ENCODE measurements at places on chromosomes 4 and X.

DNA sequence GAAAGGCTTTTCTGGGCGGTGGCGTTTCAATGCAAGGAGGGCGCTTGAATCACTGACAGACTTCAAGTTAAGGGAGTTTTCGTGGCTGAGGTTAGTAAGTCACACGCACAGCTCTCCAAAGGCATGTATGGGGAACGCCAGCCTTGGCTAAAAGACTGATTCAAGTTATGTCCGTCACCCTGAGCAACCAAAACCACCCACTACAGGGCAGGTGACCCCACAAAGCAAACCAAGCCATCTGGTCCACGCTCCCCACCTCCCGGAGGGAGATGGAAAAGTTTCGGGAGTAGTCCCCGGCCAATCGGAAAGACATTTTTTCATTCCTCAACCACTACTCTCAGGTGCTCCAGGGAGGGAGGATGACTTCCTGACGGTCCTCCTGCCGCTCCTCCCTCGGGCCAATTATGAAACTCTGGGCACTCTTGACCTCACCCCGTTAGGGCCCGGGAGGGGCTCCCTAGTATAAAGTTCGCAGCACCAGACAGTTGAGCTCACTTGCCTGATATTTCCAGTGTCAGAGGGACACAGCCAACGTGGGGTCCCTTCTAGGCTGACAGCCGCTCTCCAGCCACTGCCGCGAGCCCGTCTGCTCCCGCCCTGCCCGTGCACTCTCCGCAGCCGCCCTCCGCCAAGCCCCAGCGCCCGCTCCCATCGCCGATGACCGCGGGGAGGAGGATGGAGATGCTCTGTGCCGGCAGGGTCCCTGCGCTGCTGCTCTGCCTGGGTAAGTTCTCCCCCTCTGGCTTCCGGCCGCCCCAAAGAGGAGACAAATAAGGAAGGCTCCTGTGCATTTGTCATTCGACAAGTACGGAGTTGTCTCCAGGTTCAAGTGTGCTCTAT is at the start of gene EREG:
EREG (plus strand) TSS at position 494 of the 840 bp plus-strand sequence; CDS start at position 658, 164 bp downstream.
- DNase-seq: no peak

DNA sequence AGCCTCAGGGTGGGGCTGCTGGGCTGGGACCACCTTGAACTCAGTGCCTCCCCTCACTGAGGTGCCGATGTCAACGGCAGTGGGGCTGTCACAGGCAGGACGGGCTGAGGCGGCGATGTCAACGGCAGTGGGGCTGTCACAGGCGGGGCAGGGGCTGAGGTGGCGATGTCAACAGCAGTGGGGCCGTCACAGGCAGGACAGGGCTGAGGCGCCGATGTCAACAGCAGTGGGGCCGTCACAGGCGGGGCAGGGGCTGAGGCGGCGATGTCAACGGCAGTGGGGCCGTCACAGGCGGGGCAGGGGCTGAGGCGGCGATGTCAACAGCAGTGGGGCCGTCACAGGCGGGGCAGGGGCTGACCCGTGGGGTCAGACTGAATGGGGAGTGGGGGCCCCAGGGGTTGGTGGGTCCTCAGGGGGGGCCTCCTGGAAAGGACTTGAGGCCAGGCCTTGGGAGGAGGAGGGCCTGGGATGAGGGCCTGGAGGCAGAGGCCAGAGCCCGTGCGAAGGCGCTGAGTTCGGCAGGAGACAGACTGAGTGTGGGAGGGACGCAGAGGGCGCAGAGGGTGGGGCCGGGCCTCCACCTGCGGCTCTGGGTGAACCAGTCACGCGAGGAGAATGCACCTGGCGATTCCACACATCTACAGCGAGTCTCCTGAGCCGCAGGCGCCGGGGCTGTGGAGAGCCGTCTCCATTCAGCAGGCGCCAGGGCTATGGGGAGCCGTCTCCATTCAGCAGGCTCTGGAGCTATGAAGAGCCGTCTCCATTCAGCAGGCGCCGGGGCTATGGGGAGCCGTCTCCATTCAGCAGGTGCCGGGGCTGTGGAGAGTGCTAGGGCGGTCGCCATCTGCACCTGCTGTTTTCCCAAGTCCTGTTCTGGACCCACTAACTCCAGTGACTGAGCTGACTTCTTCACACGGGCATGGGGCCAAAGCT is 22.9 kb downstream of the ATP5ME start:
- peak; percentile 76 for DNase-seq

DNA sequence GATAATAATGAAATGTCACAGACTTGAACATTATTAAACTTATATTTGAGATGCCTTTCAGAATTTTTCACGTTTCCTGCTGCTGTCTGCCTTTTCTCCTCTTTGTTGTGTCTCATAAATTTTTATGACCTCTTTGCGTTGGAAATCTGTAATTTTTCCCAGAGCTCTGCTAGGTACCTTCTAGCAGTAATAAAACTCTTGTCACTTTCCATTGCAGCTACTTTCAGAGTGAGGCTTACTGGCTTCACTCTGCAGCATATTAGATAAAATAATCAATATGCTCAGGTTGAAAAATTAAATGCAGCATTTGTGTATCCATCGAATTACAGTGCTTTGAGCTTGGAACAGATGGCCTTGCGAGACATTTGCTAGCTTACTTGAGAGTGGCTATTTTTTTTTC is 689.0 kb downstream of the GRID2 start:
- no peak for DNase-seq

DNA sequence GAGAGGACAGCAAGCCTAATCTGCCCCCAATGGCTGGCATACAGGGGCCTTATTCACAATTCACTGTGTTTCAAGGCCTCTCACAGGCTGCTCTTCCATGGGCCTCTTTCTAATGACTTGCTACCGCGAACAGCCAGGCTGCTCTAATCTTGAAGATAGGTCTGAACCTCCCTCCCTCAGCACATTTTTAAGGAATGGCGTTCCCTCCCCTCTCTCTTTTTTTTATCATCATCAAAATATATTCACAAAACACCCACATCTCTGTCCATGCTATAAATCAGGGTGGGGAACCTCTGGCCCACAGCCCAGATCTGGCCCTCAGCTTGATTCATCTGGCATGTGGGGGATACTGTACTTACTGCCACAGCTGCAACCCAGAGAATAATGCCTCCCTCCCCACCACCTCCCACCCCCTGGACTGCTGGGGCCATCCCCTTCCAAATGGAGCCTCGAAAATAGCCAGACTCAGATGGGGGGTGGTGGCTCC is 76.2 kb upstream of the PLAC1 start:
- no peak for DNase-seq

All from midbrain (tissue), 1 donor.